ENCODE measurements at places on chromosomes 5 and 9.

DNA sequence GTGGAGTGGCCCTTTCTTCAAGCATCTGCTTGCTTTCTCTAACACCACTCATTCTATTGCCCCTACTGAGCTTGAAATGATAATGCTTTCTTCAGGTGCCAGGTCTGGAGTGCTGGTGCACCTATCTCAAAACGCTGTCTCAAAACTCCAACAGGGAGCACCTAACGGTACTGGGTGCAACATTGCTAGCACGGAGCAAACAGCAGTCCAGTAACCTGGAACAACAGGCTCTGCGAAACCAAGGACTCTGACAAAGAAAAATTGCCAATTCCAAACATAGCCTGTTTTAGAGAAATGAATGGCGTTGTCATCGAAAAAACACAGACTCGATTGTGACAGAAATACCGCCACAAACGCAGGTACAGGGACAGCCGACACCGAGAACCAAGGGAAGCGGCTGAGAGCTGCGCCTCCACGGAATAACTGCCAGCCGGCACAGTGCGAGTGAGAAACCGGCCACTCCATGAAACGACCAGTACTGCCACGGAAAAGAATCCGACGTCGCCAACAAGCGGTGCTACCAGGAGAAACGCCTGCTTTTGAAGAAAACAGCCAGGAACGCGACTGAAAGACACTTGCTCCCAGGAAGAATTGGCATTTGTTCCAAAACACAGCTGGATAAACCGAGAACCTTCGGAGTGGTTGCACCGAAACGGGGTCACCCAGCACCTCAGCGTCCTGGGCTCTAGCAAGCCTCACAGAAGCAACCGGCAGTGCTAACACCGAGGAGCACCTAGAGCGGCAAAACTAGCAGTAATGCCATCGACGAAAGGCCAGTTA lies 3.1 kb downstream of the ANXA2R start:
- DNase-seq = no peak

DNA sequence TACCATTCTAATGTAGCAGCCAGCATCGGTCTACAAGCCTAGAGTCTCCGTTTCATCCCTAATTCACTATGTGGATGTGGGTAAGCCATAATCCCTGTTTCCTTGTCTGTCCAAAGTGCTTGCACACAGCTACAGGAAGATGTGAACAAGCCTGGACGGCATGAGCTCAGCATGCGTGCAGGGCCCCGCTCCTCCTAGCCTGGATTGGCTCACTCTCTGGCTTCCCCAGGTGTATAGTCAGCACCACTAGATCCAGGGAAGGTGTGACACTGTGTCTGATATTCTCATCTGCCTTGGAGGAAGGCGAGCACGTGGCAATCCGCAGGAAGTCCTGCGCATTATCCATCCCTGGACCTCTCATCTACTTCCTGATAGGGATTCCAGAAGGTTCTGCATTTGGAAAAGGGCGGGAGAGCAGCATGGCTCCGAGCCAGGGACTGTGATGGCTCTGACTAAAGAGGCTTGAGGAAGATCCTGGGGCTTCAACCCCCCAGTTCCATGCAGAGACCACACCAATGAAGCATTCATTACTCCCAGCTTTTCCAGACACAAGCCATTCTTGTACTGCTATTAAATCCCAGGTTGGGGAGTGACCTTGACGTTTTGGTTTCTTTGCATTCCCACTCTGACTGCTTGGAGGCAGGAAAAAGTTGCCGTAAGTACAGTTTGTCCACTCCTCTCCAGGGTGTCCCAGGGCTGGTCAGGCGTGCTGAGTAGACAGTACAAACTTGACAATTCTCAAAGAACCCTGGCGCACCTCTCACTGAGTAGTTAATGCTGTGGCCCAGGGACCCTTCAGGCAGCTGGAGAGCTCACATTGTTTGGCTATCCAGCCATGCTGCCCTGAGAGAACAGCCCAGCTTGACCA lies 65.6 kb downstream of the PSD2 start:
- no peak for DNase-seq

- DNase-seq = peak; percentile 16
Observed at GRCh38 chr5:7261049-7261448, 134.9 kb upstream of the ADCY2 start.

GRCh38 chr9:95027914-95028852 lies 289.3 kb downstream of the FANCC start:
- DNase-seq = peak; percentile 58

DNA sequence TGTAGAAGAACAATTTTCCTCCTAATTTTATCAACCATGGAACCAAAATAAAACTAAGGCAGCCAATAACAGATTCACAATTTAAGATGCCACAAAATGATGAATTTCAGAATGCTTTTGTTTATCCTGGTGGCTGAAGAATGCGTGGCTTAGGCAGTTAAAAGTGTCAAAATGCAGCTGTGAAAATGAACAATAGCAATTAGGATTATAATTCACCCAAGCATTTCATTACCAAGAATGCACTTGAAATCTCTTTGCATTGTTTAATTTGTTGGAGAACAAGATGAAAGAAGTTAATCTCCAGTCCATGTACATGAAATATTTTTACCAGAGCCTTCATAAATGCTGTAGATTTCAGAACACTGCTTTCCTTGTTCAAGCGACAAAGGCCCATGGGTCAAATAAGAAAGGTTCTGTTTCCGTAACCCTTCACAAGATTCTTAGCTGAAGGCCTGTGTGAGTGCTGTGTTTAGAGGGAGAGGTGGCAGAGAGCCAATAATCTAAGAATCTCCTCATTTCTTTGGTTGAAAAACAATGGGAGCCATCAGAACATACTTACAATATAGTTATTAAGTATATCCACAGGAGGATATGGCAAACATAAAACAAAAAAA lies 39.3 kb downstream of the CLINT1 start:
- peak; percentile 22 for DNase-seq

Data from NCI-H146 (cell line).